ENCODE measurements at places on chromosomes 4 and X.

GRCh38 chrX:3674881-3675280, 38.6 kb downstream of the PRKX start:
- no peak for DNase-seq

GRCh38 chr4:179843370-179843769, 2399.8 kb upstream of the TENM3 start:
- no peak for DNase-seq

- DNase-seq: no peak
Measured at GRCh38 chrX:97858592-97858991, 974.9 kb downstream of the RPA4 start.

DNA sequence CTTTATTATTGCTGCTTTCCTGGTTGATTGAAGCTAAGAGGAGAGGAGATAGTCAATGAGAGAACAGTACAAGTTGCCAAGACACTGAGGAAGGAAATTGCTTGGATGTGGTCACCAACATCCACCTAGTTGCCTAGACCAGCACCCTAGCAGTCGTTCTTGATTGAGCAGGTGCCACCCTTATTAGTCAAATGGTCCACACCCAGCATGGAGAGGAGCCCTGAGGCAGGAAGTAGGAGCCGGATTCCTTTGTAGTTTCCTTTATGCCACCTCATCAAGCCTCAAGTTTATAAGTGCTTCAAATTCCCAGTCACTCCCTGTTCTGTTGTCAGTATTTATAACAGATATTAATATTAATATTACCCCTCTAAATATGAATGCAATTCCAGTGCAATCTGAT, 19.1 kb downstream of the PAGE2 start:
- DNase-seq: no peak

DNA sequence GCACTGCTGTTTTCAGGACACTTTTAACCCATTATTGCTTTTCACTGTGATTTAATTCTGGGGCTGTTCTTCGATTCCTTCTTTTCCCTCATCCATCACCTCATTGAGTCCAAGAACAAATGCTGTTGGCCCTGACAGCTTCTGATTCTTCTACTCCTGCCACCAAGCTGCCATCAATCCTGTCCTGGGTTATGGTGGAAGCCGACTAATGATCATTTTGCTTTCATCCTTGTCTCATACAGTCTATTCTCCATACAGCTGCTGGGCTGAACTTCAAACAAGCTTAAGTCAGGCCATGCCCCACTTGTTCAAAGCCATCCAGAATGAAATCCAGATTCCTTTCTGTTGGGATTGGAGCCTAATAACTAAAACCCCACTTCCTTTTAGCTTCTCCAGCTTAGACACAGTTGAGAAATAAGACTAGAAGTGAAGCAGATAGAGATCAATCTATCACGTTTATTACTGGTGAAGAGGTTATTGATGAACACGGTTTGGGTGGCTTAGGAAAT, 161.9 kb downstream of the STK32B start:
- DNase-seq: no peak

DNA sequence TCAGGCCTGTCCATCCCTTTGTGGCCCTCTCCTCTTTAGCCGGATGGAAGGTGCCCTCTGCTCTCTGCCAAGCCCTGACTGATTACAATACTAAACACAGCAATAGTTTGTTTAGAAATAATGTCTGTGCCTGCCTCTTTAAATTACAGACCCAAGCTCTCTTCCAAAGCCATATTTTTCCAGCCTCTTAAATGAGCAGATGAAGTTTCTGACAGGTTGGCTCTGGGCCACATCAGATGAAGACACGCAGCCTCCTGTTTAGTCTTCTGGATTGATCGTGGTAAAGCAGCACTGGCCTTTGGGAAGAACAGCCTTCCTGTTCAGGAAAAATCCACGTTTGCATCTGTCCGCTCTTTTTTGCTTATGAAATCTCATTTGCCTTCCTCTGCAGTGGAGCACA, 133.6 kb downstream of the CPE start:
- DNase-seq: no peak

DNA sequence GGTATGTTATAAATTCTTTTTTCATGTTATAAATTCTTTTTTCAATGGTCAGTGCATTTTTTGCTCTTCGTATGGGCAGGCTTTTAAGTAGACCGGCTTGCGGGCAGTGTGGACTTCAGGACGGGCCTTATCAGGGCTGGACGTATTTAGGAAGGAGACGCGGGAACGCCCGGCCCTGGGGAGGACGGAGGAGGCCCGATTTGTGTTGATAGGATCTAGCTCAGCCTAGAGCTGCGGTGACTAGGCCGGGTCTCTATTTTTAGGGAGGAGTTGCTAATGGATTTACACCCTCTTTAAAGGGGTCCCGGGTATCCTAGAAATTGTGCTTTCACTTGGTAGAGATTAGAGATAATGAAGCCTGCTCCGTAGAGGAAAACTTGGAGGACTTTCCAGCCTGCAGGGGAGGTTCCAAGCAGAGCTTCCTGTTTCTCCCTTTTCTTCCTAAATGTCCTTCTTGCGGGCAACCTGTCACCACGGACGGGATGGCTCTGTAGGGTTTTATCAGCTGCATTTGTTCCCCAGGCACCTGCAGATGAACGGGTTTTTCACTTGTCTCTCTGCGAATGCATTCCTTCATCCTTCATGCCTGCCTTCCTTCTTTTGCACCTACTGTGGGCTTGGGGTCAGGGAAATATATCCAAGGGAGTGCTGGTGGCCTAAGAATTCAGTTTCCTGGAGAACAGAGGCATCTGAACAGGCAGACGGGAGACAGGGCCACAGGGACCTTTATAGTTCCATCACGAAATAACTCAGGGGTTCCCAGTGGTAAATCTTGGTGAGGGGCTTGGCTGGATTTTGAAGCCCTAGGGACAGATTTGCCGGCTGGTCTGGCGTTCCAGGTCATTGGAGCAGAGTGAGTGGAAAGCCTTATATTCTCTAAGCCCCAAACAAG, 1.4 kb downstream of the CD99 start:
- no peak for DNase-seq

DNA sequence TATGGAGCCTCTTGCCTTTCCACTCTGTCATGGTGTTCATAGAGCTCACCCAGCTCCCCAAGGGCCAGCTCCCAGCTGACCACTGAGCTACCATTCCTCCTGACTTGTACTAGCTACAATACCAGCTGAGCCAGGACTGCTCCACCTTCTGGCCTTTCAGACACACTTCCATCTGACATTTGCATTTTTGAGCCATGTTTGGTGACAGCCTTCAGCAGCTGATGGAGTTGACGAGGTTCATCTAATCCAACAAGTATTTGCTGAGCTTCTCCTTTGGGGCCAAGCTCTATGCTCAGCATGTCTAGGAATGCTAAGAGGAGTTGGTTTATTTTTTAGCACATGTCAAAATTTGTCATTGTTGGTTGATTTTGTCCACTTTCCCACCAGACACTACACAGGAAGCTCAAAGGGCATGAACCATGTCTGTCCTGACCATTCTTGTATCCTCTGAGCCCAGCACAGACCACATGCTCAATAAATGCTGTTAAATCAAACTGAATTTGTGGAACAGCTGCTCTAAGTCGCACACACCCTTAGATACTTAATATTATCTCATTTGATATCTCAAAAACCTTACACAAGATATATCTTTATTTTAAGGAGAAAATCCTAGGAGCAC, 142.6 kb upstream of the PPARGC1A start:
- DNase-seq: no peak

- no peak for DNase-seq
Measured at GRCh38 chr4:100129774-100130173, 60.5 kb downstream of the DDIT4L start.

DNA sequence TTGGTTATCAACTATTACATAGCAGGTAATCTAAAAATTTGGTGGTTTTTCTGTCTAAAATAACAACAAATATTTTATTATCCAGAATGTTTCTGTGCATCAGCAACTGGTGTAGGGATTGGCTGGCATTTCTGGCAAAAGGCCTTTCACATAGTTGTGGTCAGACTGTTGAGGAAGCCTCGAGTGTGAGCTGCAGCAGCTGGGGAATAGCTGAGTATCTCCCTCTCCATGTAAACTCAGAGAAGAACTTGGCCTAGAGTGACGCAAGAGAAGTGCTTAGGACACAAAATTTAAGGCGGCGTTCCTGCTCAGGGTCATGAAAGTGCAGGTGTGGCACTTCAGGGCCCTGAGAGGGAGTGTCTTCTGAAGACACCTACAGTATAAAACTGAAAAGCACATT, 558.9 kb downstream of the SPOCK3 start:
- DNase-seq: no peak

DNA sequence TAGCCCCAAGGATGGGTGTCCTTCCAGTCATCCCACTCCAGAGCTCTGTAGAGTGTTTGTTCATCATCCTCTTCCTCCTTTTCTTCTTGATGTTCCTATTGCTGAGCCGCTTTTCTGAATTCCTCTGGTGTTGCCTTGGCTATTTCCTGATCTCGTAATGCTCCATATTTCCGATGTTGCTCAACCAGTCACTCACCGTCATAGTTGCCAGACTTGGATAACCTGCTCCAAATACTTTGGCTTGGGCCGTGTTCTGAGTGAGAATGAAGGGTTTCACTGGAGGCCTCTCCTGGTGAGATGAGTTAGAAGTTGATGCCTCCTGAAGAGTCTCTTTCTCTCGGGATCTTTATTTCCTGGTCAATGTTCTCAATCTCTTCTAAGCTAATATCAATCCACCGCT, 27.8 kb upstream of the HNRNPD start:
- DNase-seq: no peak

DNA sequence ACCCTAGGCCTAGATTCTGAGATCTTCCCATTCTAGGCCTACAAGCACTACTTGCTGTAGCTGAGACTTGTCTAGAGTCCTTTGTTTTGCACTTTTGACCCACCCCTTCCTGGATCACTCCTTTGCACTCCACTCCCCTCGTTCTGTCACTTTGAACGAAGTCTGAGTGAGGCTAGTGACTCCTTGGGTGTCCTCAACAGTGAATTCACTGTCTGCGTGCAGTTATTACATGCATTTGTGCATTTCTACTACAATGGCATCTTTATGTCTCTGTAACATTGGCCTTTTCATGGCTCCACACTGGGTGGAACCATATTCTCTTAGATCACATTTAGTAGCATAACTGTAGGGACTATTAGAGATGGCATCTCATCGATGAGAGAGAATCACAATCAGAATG, 50.5 kb downstream of the OCRL start:
- no peak for DNase-seq

DNA sequence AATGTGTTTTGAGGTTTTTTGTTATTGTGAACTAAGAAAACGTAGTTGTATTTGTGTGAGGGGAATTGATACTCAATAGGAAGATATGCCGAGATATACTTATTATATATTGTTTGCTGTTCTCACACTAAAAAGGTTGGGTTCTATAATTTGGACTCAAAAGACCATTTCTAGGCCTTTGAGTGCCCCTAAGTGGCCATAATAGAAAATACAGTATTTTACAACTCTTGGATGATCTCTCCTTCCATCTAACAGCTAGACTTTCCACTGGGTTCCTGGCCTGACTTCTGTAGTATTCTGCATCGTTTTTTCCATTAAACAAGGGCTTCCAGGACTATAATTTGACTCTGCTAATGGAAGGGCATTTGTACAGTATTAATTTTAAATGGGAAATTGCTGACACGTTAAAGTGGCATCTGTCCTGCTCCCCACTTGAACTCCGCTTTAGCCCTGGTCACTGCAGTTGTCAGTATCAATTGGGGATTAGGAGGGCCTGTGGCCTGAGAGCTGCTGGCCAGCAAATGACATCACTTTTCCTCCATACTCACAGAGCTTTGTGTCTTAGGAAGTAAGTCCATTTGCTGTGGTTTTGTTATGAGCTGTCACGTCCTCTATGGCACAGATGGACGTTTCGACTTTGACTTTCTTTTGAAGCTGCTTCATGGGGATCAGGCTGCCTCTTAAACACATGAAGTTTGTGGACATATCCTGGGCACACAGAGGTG, 176.9 kb downstream of the SLIT2 start:
- DNase-seq: no peak

- no peak for DNase-seq
Measured at GRCh38 chr4:113444386-113444785, 317.2 kb downstream of the CAMK2D start.

DNA sequence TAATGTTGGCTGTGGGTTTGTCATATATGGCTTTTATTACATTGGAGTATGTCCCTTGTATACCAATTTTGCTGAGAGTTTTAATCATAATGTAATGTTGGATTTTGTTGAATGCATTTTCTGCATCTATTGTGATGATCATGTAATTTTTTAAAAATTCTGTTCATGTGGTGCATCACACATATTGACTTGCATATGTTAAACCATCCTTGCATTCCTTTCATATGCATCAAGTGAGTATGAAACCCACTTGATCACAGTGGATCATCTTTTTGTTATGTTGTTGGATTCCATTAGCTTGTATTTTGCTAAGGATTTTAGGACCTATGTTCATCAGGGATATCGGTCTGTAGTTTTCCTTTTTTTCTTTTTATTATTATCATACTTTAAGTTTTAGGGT, 12.1 kb downstream of the HEPH start:
- DNase-seq: no peak

DNA sequence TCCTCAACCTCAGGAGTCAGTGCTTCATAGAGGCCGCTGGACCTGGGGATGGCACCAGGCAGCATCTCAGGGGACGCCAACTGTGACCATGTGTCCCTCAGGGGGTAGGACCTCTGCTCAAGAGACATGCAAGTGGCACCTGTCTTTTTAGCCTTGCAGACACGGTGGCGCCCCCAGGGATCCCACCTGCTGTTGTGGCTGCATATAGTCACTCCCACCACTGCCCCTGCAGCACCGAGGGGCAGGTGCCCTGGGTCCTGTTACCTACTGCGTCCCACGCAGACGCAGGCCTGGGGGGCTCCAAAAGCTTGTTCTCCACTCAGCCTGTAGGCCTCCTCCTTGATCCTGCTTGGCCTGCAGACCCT, 2.5 kb downstream of the MYL5 start:
- DNase-seq: no peak

DNA sequence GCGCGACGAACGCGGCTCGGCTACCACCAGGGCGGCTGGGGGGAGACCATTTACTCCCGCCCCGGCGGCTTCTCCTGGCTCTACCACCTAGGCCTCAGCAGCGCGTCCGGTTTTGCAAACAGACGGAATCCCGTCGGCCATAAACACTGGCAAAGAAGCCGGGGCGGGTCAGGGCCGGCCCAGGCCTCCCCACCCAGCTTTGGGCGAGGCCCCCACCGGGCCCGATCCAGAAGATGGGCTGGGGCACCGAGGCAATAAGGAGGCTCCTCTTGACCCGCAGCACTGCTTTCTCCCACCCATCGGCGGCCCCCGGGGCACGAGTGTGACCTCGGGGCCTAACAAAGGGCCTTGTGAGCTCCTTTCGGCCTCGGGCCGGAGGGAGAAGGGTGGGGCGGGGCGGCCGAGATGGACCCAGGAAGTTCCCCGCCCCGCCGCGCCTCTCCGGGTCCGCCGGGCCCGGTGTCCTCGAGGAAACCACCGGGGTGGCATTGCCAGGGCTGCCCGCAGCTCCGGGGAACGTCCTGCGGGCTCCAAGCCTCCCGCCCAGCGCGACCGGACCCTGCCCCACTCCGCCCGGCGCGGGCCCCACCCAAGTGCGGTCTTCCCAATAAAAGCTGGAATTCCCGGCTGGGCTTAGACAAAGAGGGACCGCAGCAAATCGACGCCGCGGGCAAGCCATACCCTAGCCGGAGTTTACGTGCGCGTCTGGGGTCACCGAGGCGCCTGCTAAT, 5.9 kb downstream of the BCOR start:
- DNase-seq: no peak

Measured in GOT3 (cell line).